Motor neuron (in vitro differentiated cells): ENCODE measurements at places on chromosomes 16 and 17. TPM values are rescaled to one million over a fixed set of nuclear protein-coding genes. Genes with fewer than 3 reads are reported as not detected.

Gene CA4
- 0.44 and 0.76 TPM in 2 replicates for total RNA-seq

Gene RNF112
- 1.7 and 2.7 TPM in 2 replicates for total RNA-seq

Gene FNDC8
- not detected in 2 replicates for total RNA-seq

Gene C17orf50
- 0.58 TPM in 1 of 2 replicates, not detected in the other for total RNA-seq

Gene KRTAP4-6
- total RNA-seq = 0.34 and 0.47 TPM in 2 replicates

Gene TMEM238L
- not detected in 2 replicates for total RNA-seq

Gene RNF151
- total RNA-seq = 0.73 TPM in 1 of 2 replicates, not detected in the other

Gene UBB
- total RNA-seq = 1,295 and 1,422 TPM in 2 replicates

Gene CTF1
- 0.26 and 0.41 TPM in 2 replicates for total RNA-seq

Gene ATXN7L3
- total RNA-seq = 50.2 and 50.3 TPM in 2 replicates

Gene PERCC1
- 0.23 and 0.29 TPM in 2 replicates for total RNA-seq

Gene NLGN2
- 16.5 and 18.7 TPM in 2 replicates for total RNA-seq

Gene EPN3
- 0.46 TPM in 1 of 2 replicates, not detected in the other for total RNA-seq

Gene KRTAP4-9
- 0.41 TPM in 1 of 2 replicates, not detected in the other for total RNA-seq

Gene BRIP1
- 0.92 and 1.6 TPM in 2 replicates for total RNA-seq

Gene EMP2
- total RNA-seq = 10.9 and 12.1 TPM in 2 replicates
